ENCODE measurements at places on chromosomes 1 and 21.

DNA sequence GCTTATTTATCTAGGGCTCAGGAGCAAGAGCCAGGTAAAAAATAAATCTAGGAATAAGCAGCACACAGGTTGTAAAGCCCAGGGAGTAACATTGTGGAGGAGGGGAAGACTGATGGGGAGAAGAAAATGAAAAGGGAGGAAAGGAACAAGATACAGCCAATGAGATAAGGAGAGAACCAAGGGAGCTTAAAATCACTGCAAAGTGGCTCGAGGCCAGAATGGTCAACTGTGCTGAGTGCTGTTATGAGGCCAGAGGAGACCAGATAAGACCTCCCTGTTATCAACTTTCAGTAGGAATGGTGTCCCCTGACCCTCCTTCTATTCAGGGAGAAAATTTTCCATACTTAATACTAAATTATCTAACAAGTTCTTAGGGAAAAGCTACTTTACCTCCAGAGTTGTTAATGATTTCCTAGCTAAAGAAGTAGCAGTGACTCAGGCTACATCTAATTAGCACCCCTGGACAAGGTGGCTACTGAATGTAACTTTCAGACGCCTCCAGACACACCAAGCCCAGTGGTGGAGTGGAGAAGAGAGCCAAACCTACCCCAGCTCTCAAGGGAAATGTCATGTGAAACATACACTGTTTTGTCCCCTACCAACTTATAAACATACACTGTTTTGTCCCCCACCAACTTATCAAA is 25.5 kb downstream of the ENAH start:
- DNase-seq, result no peak

- no peak for DNase-seq
Observed at GRCh38 chr1:28176492-28177470, at the start of gene PTAFR. Gene PTAFR, minus strand, starts transcription at chr1:28176690. Its CDS starts 25,669 bp downstream, at chr1:28151021.

DNA sequence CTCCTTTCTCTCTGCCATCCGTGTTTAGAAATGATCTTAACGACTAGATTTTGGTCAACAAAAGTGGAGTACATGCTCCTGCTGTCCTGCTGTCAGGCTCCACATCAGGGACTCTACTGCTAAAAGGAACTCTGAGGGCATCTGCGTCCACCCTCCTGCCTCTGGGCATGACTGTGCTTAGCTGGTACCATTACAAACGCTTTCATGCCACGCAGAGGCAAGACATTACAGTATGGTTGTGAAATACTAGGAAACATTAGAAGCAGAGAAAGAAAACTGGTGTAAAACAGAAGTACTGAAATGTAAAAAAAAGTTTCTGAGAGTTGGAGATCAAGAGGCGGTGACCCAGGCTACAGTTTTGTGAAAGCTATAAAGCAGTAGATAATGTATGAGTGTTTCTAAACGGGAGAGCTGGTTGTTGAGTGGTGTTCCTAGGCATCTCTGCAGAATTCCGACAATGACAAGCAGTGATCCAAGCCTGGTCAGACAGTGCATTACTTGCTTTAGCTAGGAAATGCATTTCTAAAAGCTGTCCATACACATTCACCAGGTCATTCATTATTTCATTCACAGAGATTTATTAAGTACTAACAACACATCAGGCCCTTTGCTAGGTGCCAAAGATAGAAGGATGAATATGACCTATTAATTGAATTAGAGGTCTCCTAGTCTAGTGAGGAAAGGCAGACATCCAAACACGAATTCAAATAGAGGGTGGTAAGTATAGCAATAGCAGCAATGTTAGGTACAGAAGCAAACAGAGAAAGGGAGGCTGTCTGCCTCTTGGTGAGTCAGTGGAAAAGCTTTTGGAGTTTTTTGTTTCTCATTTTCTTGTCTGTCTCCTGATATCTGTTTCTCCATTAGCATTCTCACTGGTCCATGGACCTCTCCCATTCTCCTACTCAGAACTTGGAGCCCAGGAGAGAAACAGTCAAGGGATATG is 401.9 kb downstream of the LMO4 start:
- no peak for DNase-seq

DNA sequence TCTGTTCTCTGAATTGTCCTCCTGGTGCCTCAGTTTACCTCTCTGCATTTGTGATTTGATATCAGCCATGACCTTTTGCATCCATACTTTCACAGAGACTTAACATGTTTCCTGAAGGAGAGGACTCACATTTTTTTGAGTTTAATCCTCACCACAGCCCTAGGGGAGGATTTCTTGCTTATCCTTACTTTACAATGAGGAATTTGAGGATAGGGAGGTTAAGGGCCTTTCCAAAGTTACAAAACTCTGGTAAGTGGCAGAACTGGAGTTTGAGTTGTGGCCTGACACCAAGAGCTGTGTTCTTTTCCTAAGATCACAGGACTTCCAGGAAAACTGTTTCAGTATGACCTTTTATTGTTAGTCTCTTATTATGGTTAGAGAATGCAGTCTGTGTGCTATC is 34.2 kb downstream of the TNFRSF8 start:
- DNase-seq, result no peak

DNA sequence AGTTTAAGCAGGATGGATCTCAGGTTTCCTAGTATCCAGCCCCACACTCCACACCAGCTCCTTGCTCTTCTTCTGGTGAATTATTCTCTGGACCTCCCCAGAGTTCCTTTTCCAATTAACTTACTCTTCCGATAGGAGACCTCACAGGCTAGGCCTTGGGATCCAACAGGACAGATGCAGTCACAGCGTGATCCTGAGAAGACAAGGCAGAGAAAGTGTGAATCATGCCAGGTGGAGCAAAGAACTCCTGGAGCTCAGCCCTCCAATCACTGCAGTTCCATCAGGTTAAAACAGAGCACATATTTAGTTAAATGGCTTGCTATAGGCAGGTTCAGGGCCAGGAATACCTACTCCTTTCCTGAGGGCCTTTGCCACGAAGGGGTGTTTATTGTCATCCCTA is 34.1 kb downstream of the C8B start:
- no peak for DNase-seq

Data from esophagus squamous epithelium (tissue), 5 donors.